ENCODE measurements at places on chromosomes 2 and 18.

- DNase-seq: no peak
These were observed 387.8 kb downstream of the ZNF521 start for GRCh38 chr18:24964216-24964615.

- DNase-seq: no peak
These were observed 646.7 kb upstream of the ZNF804A start for GRCh38 chr2:183951630-183952029.

DNA sequence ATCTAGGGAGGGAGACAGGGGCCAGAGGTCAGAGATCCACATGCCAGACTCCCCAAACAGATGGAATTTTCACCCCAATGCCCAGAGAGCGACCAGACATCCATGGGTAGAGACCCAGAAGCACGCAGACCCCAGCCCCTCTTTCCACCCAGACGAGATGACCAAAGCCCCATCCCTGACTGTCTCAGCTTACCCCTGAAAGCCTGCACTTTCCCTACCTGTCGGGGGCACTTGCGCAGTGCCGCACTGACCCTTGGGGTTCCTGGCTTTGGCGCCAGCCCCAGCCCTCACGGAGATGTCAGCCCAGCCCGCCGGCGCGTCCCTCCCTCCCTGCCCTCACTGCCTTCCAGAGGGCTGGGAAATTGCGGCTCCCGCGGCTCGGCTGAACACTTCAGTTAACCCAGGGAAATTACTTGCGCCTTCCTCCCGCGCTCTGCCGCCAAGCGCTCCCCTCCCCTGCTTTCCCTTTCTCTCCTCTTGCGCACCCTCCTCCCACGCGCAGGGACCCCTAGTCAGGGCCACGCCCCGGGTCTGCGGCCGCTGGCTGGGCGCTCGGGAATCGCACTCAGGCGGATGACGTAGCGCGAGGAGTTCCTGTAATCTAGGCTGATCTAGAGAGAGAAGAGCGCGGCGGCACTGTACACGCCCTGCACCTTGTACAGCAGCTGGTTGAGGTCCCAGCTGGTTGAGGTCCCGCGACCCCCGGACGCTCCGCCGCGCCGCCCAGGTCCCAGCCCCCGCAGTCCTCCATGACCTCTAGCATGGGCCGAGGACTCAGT lies 12.0 kb downstream of the ALPG start:
- peak; percentile 19 for DNase-seq

DNA sequence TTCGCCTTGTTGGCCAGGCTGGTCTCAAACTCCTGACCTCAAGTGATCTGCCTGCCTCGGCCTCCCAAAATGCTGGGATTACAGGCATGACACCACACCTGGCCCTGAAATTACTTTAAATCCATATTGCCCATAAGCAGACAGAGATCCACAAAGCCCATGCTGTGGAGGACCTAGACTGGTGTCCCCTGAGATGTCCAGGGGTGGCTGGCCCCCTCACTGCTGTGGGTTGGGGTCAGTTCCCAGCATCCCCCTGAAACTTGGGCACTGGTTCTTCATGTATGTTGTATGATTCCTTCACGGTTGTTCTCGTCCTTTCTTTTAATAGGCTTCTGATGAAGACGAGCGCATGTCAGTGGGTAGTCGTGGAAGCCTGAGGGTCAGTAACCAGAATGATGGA lies 78.1 kb upstream of the RBM44 start:
- no peak for DNase-seq

DNA sequence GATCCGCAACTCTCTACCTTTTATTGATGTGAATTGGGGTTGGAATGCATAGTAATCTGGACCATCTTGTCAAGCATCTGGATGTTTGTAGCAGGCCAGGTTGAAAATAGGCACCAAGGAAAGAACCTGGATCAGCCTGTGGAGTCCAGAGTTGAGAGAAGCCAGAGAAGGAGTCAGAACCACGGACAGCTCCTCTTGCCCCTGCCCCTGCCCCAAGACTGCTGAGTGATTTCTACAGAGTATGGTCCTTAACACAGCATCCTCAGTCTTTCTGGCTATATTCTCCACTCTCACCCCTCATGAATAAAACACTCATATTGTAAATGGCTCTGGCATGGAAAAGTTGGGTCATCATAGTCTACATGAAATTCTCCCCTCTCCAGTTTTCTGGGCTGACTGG lies 154.6 kb downstream of the LOXHD1 start:
- no peak for DNase-seq

DNA sequence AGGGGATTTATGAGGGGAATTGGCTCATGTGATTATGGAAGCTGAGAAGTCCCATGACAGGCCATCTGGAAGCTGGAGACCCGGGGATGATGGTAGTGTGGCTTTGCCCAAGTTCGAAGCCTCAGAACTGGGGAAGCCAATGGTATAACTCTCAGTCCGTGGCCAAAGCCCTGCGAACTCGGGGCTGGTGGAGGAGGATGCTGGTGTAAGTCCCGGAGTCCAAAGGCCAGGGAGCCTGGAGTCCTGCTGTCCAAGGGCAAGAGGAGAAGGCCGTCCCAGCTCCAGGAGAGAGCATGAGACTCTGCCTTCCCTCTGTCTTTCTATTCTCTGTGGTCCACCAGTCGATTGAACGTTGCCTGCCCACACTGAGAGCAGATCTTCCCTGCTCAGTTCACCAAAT lies 43.2 kb upstream of the CABLES1 start:
- no peak for DNase-seq

DNA sequence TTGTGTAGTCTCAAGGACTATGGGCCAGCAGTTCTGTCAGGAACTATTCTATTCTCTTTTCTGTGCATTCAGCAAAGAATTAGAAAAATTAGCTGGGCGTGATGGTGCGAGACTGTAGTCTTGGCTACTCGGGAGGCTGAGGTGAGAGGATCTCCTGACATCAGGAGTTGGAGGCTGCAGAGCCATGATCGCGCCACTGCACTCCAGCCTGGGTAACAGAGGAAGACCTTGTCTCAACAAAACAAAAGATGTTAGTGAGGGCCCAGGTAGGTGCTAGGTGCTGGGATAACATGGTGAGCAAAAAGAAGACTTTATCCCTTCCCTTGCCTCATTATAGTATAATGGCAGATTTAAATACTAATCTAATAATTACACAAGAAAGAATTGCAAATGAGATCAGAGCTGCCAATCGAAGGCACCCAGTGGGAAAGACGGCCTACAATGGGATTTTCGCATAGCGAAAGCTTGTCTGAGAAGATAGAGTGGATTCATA lies 447 bp upstream of the MRPL19 start:
- DNase-seq: no peak

DNA sequence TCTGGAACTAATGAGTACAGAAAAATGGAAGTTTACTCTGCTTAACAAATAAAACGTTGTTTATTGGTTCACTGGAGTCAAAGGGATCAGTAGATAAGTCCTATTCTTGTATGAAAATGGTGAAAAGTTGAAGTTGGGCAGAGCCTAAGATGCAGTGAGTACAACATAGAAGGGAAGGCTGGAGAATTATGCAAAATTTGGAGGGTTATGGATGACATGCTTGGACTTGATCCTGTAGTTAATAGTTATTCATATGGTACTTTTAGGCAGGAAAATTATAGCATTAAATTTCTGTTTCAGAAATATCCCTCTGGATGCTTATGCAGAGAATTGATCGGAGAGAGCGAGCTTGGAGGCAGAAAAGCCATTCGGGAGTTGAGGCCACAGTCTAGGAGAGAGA lies 167.6 kb downstream of the KCNS3 start:
- DNase-seq: no peak

DNA sequence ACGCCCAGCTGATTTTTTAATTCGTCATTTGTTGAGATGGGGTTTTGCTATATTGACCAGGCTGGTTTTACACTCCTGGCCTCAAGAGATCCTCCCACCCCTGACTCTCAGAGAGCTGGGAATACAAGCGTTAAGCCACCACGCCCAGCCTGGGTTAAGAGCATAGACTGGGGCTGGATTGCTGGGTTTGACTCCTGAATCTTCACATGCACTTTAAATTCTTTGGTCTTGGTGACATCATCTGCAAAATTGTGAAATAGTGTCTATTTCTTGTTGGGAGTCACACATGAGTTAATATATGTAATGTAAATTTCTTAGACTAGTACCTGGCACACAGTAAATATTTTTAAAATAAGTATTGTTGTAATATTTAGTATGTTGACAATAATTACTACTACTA lies 257.4 kb downstream of the DOK6 start:
- DNase-seq: no peak

- DNase-seq: no peak
These were observed 32.4 kb upstream of the TMEM131 start for GRCh38 chr2:98028101-98028561.

- DNase-seq: no peak
These were observed 121.0 kb upstream of the TWIST2 start for GRCh38 chr2:238726670-238727584.

DNA sequence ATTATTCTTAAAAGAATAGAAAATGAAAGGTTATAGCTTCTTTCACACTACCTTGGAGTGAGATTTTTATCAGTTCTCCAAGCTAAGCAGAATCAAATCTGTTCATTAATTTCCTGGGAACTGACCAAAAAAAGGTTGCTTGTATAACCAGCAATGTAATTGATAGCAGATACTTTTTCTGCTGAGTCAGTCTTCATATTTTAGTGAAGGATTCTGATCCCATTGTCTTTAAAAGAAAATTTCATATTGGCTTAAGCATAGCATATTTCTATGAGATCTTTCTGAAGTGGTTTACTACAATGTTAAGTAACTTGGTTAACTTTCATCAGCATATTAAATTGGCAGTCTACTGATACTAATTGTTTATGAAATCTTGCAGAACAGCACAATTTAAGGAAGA lies 338.0 kb downstream of the TMX3 start:
- no peak for DNase-seq

DNA sequence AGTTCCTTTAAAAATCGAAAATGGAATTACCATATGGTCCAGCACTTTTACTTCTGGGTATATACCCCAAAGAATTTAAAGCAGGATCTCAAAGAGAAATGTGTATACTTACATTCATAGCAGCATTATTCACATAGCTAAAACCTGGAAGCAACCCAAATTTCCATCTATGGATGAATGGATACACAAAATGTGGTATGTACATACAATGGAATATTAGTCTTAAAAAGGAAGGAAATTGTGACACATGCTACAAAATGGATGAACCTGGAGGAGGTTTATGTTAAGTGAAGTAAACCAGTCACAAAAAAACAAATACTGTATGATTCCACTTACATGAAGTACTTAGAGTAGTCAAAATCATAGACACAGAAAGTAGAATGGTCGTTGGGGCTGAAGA lies 147.9 kb upstream of the LTBP1 start:
- DNase-seq: no peak

- DNase-seq: no peak
These were observed 143.7 kb downstream of the NAPG start for GRCh38 chr18:10669441-10670100.

DNA sequence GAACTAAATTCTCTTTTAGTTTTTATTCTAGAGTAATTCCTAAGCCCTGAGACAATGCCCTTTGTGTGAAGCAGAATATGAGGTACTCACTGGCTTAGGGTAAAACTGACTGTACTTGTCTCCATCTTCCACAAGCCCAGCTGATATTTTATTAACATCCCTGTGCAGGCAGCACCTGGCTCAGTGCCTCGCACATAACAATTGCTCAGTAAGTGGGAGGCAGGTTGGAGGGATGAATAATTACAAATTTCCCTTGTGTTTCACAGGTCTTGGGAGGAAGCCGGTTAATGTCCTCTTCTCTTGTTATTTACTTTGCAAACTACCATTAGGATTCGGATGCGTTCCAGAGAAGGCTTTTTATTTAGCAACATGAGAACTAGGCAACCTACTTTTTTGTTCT lies 249.8 kb upstream of the FSHR start:
- no peak for DNase-seq

DNA sequence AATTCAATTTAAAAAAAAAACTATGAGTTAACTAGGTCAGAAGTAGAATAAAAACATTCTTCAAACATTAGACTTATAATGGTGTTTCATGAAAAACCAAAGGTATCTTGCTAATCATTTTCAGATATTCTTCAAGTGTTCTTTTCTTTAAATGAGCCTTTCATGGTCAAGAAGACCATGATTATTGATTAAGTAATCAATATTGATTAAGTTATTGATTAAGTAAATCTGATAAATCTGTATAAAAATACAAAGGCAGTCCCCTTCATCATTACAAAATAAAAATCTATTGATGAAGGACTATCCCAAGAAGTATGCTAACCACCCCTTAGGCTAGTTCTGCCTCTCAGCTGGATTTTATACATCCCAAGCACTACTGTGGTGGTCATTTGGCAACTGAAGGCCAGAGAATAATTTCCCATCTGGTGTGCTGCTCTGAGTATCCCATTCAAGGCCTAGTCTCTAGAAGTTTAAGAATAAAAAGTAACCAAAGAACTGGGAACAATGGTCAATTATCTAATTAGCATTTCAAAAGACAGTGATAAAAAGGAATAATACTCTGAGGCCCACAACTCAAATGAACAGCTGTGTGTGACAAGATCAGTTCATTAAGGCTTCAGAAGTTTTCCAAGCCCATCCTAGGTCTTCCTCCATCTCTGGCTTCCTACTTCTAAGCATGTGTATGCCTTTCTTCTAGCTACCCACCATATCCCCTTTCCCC lies 63.5 kb downstream of the TCF4 start:
- no peak for DNase-seq

DNA sequence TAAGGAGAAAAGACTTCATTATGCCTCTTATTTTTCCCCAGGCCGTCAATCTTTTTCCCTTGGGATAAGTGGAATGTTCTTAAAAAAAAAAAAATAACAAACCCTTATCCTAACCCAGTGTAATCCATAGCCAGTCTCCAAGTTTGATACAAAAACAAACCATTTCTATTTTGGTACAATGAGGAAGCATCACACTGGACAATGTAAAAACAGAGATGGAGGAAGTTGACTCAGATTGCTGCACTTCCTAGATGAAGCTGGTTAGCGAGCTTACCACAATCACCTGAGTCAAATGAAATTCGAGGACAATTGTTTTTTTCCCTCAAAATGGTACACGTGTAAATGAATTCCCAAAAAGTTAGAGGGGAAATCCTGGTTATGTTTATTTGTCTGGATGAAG lies 259.7 kb downstream of the TCF4 start:
- no peak for DNase-seq

- no peak for DNase-seq
These were observed 61.5 kb upstream of the NFE2L2 start for GRCh38 chr2:177326005-177326404.

GRCh38 chr18:2707551-2708168 lies 52.1 kb downstream of the SMCHD1 start:
- DNase-seq: no peak

GRCh38 chr2:165629776-165630175 lies 160.3 kb downstream of the CSRNP3 start:
- no peak for DNase-seq

DNA sequence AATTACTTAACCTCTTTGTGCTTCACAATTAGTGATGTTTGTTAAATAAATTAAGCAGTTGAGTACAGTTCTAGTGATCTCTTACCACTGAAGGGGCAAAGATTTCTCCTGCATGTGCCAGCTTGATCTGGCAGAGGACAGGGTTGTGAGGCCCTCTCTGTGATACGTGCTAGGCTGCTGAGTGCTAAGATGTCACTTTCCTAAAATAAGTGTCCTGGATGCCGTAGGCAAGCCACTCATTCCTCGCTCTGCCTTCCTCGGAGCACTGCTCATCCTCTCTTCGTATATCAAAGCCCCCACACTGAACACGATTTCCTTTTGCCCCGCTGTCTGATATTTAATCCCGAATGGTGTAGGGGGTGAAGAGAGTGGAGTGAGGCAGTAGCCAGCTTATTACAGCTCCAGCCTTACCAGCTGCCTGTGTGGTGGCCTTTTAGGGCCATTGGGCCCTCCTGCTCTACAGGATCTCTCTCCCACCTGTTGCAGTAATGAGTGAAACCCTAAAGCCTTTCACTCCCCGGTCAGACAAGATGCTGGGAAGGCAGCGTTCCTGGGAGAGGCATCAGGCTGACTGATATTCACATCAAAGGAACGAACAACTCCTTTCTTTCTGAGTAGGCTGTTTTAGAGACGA lies 40.5 kb downstream of the PTPRM start:
- no peak for DNase-seq

- DNase-seq: no peak
These were observed 673.1 kb upstream of the VRK2 start for GRCh38 chr2:57373530-57373929.
